Hypothalamus (tissue), 51 donors: ENCODE measurements at places on chromosomes 6 and 20.

- DNase-seq = no peak
Measured at GRCh38 chr6:146041282-146041681, 12.4 kb downstream of the GRM1 start.

- DNase-seq = no peak
Measured at GRCh38 chr6:5781019-5781418, 225.7 kb downstream of the NRN1 start.

DNA sequence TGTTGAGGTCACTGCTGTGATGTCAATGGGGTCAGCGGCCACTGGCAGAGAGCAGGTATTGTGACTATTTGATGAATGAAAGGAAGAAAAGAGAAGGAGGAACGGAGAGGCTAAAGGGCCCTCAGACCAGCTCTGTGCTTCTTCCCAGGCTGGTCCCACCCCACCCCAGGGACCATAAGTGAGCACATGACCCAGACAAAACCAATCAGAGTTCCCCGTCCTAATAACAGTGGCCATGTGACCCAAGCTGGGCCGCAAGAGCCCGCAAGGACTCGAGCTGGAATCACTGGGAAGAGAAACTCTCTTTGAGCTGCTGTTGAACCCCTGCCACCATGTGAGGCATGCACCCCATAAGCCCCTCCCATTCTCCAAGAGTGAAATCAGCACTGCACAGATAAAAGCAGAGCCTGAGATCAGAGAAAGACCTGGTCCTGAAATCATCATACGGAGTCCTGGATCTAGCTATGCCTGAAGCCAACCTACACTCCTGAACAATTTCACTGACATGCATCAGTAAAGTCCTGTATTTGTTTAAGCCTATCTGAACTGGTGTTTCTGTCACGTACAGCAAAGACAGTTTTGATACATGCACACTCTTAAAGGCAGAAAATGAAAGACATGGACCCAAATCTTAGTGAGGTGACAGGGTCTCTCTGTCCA is 90.2 kb downstream of the PREX1 start:
- no peak for DNase-seq

DNA sequence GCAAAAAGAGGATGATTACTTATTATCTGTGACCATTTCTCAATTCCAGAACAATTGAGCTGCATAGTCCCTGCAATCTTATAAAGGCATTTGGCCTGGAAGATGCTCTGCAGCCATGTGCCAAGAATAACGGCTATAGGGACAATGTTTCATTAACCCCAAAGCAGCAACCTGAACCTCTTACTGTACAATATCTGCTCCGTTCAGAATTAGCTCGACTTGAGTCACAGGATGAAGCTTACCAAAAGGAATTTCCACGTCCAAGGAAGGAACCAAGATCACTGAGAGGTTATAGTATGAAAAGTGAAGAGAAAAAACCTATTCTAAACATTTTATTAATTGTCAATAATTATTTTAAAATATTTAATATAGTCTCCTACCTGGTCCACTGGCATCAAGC is 167.3 kb upstream of the GMDS start:
- DNase-seq = no peak

GRCh38 chr6:15770347-15771143 is 107.7 kb upstream of the DTNBP1 start:
- DNase-seq = no peak

DNA sequence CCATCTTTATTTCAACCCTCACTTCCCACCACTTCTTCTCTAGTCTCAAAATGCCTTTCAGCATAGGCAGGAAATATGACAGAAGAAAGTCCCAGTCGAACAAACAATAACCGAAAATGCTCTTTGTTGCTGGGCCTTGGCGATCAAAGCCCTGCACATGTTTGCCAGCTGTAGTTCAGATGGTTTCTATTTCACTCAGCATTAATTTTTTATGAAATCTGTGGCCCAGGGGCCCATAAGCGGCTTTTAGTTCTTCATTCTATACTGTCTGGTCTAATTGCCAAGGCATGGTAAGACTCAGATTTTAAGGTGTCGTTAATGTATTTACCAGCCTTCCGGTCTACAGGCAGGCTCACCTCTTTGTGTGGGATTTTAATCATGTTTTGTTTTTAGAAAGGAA is 10.9 kb upstream of the F13A1 start:
- no peak for DNase-seq

DNA sequence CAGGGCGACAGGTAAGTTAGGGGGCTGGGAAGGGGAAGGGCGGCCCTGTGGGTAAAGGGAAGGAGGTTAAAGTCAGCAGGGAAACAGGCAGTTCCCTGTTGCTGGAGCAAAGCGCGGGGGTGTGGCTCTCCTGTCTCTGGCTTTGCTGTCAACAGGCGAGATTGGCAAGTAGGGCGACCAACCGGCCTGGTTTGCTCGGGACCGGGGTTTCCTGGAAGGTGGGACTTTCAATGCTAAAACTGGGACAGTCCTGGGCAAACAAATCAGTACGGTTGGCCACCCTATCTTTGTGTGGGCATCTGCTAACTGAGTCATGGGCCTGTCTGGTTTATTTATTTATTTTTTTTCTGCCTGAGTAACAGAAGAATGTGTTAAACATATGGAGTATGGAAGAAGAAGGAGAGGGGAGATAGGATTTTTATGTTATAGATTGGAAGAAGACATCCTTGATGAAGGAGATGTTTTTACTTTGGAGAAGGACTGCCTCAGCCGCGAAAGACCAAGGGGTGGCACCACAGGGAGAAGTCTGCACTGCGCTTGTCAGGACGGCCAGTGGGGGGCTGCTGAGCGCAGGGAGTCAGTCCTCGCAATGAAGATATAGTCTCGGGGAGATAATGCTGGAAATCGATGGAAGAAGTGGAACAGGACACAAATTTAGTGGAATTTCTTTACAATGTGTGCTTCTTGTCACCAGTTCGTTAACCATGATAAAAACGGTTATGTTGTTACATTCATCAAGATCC is 43.4 kb upstream of the ESR1 start:
- peak; percentile 17 for DNase-seq

GRCh38 chr6:113068570-113068969 is 721.4 kb downstream of the RFPL4B start:
- DNase-seq = no peak
